ENCODE measurements at places on chromosomes 5 and 9.

- DNase-seq, result no peak
Observed at GRCh38 chr5:76291305-76292077, 111.6 kb upstream of the IQGAP2 start.

- DNase-seq, result no peak
Observed at GRCh38 chr5:151139015-151139414, 18.6 kb downstream of the ANXA6 start.

DNA sequence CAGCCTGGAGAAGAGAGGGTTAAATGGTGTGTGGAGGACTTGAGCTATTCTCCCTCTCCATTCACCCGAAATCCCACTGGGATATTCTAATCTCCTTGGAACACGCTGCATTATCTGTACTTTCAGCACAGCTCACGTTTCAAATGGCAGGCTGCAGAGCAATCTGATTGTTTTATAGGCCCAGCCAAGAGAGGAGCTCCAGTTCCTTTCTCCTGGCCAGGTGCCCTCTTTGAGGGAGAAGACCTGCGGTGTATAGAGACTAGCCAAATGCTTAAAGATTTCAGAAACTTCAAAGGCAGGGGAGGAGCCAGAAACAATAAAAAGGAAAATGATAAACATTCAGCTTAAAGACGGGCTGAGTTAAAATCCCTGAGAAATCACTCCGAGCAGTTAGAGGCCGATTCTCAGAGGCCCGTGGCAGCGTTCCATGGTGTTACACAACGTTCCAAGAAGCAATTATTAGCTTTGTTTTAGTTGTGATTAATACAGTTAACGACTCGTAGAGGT, 564.0 kb upstream of the KLF4 start:
- peak; percentile 89 for DNase-seq

GRCh38 chr9:38042626-38043357, 26.2 kb downstream of the SHB start:
- DNase-seq, result no peak
